Activated CD8-positive, alpha-beta memory T cell treated with anti-CD3 and anti-CD28 coated beads, Interleukin-2, amount 10 ng/mL, durations not matched to agents 7 days and 5 days (primary cell): ENCODE measurements at places on chromosomes 1 and 21. TPM values are rescaled to one million over a fixed set of nuclear protein-coding genes. Genes with fewer than 3 reads are reported as not detected.
A peak's percentile ranks its signal among the peaks of the same experiment; 100 is the strongest.

- H3K27ac ChIP-seq, result no peak overlapping the region
- DNase-seq, result no peak
- H3K36me3 ChIP-seq, result peaks cover 1% of the 10 kb centered on the region
Measured at GRCh38 chr1:116062201-116062600, 49.0 kb upstream of the MAB21L3 start.

DNA sequence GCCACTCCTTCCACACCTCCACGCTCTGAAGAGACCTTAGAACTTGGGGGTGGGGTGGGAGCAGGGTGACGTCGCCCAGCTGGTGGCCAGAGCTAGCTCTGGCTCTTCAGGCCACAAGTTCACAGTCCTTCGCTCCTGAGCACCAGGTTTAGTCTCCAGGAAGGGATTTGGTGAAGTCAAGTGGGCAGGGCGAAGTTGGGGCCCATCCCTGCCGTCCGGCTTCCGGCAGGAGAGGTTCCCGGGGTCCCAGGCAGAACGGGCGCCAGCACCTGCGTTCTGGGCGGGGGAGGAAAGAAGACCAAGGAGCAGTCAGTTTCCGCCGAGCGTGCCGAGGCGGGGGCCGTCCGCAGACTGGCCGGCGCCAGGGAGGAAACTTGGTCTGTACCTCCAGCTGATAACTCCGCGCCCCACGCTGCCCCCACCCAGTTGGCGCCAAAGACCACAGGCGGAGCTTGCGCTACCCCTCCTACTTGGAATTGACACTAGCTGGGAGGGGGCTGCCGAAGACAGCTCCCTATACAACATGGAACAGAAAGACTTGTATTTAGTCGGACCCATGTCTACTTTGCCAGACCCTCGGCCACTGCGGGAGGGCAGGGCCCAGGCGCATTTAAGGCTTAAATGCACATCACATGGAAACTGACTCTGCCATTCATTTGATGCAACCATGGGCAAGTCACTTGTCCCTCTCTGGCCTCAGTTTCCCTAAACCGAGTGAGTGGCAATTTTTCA is 995 bp downstream of the ID3 start:
- DNase-seq, result peak; percentile 54
- H3K27ac ChIP-seq, result peak overlapping the region; percentile 71
- no peaks in the 10 kb centered on the region for H3K36me3 ChIP-seq
- H3K27me3 ChIP-seq, result peaks cover 41% of the 10 kb centered on the region

DNA sequence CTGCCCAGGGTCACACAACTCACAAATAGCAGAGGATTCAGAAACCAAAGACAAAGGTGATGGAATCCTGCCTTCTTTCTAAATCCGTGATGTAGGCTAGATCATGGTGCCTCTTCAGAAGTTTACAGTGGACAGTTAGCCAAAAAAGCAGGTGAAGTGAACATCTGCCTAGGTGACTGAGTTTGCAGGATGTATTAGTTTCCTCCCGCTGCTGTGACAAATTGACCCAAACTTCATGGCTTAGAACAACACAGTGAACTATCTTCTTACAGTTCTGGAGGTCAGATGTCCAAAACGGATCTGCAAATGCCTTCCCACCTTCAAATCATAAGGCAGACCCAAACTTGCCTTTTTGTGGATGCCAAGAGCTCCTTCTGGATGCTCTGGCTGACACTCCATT is 3.2 kb upstream of the TMEM51 start:
- no peak overlapping the region for H3K27ac ChIP-seq
- H3K4me3 ChIP-seq, result no peak overlapping the region
- peaks cover 79% of the 10 kb centered on the region for H3K27me3 ChIP-seq
- no peak for DNase-seq

DNA sequence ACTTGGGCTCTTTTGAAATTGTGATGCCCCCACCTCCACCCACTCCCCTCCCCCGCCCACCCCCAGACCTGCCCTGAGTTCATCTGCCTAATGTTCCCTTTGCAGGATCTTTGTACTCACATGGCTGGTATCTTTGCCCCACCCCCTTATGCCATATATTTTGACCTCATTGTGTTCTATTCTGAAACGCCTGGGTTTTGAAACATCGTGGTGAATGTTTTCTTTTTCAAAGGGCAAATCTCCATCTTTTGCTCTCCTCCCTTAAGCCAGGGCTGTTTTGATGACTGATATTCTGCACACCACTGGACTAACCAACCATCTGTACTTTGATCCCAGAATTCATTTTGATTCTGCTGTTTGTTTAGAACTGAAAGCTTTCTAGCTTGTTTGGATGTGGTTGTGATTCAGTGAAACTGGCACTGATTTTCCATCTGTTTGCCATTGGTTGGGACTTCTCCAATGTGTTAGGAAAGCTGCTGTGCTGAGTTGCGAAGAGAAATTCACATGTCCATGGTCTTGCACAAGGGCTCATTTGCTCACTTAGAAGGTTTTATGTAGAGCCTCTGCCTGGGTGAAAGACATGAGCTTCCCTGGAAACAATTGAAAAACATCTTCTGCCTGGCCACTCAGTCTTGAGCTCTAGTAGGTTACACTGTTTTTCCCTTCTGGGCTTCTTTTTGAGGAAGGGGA is 16.5 kb downstream of the SMAP2 start:
- peaks cover 91% of the 10 kb centered on the region for H3K4me1 ChIP-seq
- H3K36me3 ChIP-seq, result peaks cover 45% of the 10 kb centered on the region
- no peaks in the 10 kb centered on the region for H3K27me3 ChIP-seq
- peak overlapping the region; percentile 80 for H3K27ac ChIP-seq
- no peak for DNase-seq

DNA sequence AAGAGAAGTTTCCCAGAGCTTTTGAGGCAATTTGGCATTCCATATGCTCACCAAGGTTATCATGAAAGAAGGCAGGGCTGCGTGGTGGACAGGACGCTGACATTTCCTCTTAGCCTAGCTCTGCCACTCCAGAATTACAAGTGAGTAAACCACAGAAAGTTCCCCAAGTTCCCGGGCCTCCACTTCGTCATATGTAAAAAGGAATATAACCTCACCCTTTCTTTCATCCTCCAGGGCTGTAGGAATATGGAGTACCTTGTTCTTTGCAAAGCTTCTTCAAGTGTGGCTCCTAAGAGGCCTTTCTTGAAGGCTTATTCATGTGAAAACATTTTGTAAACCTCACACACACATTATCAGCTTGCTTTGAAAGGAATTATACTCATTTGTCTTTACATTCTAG is 210.2 kb downstream of the GREM2 start:
- H3K36me3 ChIP-seq, result no peaks in the 10 kb centered on the region
- H3K27me3 ChIP-seq, result no peaks in the 10 kb centered on the region
- H3K27ac ChIP-seq, result no peak overlapping the region
- H3K4me3 ChIP-seq, result no peak overlapping the region
- no peak for DNase-seq

GRCh38 chr1:226655251-226656163 is 83.6 kb downstream of the ITPKB start:
- H3K27me3 ChIP-seq, result no peaks in the 10 kb centered on the region
- peak overlapping the region; percentile 60 for H3K4me3 ChIP-seq
- peak overlapping the region; percentile 91 for H3K27ac ChIP-seq
- peaks cover 74% of the 10 kb centered on the region for H3K4me1 ChIP-seq

DNA sequence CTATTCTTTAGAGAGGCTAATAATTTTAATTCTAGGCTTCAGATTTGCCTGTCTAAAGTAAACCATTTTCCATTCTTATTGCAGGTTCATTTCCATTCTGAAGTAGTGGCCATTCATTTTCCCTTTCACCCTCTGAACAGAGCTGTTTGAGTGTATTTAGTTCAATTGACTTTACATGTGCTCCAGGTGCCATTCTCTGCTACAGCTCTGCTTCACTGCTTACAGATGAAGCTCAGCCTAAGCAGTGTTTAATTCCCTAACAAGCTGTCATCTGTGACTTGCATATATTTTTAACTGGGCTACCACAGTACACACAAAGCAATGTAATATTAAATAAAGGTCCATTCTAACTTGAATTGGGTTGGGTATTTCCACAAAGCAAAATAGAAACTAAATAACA is 1031.6 kb downstream of the KCNT2 start:
- H3K4me3 ChIP-seq, result no peak overlapping the region
- H3K4me1 ChIP-seq, result no peaks in the 10 kb centered on the region

DNA sequence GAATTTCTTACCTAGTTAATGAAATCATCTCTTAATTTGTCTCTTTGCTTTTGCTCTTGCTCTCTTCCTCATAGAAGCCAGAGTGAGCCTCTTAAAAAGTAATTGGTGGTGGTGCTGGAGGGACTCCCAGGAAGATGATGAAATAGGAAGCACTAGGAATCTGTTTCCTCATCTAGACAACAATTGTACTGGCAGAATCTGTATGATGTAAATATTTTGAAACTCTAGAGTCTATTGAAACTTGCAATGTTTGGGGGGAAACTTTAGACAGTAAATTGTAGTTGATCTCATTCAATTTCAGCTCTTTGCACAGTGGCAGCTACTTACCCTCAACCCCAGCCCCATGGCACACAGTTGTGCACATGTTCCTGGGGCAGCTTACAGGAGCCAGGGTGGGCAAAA is 10.6 kb downstream of the RGSL1 start:
- DNase-seq, result no peak
- no peak overlapping the region for H3K27ac ChIP-seq
- no peaks in the 10 kb centered on the region for H3K36me3 ChIP-seq

- H3K4me3 ChIP-seq, result no peak overlapping the region
- no peaks in the 10 kb centered on the region for H3K36me3 ChIP-seq
- DNase-seq, result no peak
- peaks cover 21% of the 10 kb centered on the region for H3K27me3 ChIP-seq
- peaks cover 48% of the 10 kb centered on the region for H3K4me1 ChIP-seq
- no peak overlapping the region for H3K27ac ChIP-seq
Measured at GRCh38 chr1:229032375-229032774, 238.5 kb upstream of the RAB4A start.

GRCh38 chr1:208496467-208497371 is 252.5 kb upstream of the PLXNA2 start:
- H3K27me3 ChIP-seq, result peaks cover under 1% of the 10 kb centered on the region
- H3K27ac ChIP-seq, result no peak overlapping the region
- H3K4me3 ChIP-seq, result no peak overlapping the region
- no peak for DNase-seq

- H3K4me3 ChIP-seq, result no peak overlapping the region
- no peak overlapping the region for H3K27ac ChIP-seq
- H3K27me3 ChIP-seq, result no peaks in the 10 kb centered on the region
Measured at GRCh38 chr1:167423684-167424619, 94.4 kb downstream of the CD247 start.

DNA sequence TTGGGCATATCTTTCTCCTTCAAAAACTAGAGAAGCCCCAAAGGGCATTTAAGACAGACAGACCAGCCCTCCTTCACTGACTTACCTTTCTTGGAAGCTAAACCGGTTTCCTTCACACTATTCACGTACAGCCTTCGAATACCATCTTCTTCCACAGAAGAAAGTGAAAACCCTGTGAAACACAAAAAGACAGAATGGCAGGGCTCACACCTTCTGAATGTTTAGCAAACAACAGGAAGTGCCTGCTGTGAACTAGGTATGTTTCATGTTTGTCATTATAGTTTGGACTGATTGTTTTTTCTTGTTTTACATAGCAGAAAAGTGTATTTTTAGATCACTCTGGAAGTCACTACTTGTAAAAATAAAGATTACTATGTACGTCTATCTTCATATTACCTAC is 148.6 kb upstream of the KRTAP19-8 start:
- no peak for DNase-seq
- peaks cover 49% of the 10 kb centered on the region for H3K4me1 ChIP-seq
- H3K36me3 ChIP-seq, result peaks cover 3% of the 10 kb centered on the region
- H3K4me3 ChIP-seq, result peak overlapping the region; percentile 10

GRCh38 chr1:86201311-86201710 is 44.7 kb upstream of the COL24A1 start:
- no peaks in the 10 kb centered on the region for H3K27me3 ChIP-seq
- H3K27ac ChIP-seq, result no peak overlapping the region
- H3K4me1 ChIP-seq, result no peaks in the 10 kb centered on the region

DNA sequence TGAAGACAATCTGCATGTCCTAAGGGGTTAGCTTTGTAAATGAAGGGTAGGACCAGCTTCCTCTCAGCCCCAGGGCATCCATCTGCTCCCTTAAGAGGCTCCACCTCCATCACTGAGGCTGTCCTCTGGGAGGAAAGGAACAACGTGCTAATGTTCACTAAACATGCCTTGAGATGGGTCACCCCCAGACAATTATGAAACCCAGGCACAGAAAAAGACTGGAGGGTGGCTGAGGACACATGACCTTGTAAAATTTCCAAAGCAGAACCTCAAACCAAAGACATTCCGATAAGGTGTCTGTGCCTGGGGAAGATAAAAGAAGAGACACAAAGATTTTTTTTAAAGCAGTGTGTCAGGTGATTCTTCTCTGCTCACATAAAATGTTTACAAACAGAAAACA is 37.6 kb upstream of the ZNF124 start:
- H3K27ac ChIP-seq, result peak overlapping the region; percentile 95
- H3K4me3 ChIP-seq, result peak overlapping the region; percentile 77
- H3K4me1 ChIP-seq, result peaks cover 60% of the 10 kb centered on the region
- no peaks in the 10 kb centered on the region for H3K27me3 ChIP-seq
- no peak for DNase-seq
- H3K36me3 ChIP-seq, result peaks cover 51% of the 10 kb centered on the region

DNA sequence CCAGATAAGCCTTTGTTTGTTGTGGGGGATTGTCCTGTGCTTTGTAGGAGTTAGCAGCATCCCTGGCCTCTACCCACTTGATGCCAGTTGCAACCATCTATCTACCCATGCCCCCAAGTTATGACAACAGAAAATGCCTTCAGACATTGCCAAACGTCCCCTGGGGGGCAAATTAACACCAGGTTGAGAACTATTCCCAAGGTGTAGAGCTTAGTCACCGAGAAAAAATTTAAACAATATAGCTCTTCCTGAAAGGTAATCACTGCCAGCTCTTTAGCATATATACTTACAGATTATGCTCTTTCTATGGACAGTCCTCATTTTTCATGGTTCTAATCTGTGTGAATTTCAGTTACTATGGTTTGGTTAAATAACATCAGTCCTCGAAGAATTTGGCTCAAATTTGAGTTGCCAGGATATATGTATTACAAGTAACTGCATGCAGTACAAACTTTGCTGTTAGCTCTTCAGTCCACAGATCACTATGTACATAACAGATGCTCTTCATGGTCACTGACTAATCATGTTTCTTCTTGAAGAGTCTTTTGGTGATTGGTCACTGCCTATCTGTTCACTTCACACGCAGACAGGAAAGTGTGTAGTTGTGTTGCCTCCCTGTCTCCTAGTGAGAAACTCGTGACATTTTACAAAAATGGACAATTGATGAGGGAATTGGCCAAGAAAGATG is 25.2 kb downstream of the MAPKAPK2 start:
- H3K36me3 ChIP-seq, result peaks cover 1% of the 10 kb centered on the region
- H3K4me1 ChIP-seq, result peaks cover 82% of the 10 kb centered on the region
- H3K27ac ChIP-seq, result no peak overlapping the region
- H3K27me3 ChIP-seq, result no peaks in the 10 kb centered on the region
- no peak for DNase-seq
- H3K4me3 ChIP-seq, result no peak overlapping the region

- no peaks in the 10 kb centered on the region for H3K36me3 ChIP-seq
- no peaks in the 10 kb centered on the region for H3K27me3 ChIP-seq
- no peak overlapping the region for H3K4me3 ChIP-seq
- peaks cover 5% of the 10 kb centered on the region for H3K4me1 ChIP-seq
Measured at GRCh38 chr1:8249838-8250237, 68.1 kb upstream of the SLC45A1 start.

- H3K27me3 ChIP-seq, result no peaks in the 10 kb centered on the region
- H3K4me1 ChIP-seq, result peaks cover 78% of the 10 kb centered on the region
- no peak overlapping the region for H3K4me3 ChIP-seq
- peak; percentile 44 for DNase-seq
Measured at GRCh38 chr1:33094971-33095604, 14.1 kb downstream of the AZIN2 start.

PTPN22 gene
- 133 TPM for total RNA-seq

PIGR gene
- total RNA-seq, result 0.07 TPM

FCER1G gene
- 5.8 TPM for total RNA-seq

LCE2C gene
- total RNA-seq, result not detected

TMEM201 gene
- total RNA-seq, result 20.0 TPM

PTPRC gene
- 674 TPM for total RNA-seq

CYP4A11 gene
- not detected for total RNA-seq

CD2 gene
- 278 TPM for total RNA-seq
